ENCODE measurements at places on chromosomes 5 and 9.

GRCh38 chr9:13480693-13481092 is 201.2 kb upstream of the MPDZ start:
- no peak for DNase-seq

DNA sequence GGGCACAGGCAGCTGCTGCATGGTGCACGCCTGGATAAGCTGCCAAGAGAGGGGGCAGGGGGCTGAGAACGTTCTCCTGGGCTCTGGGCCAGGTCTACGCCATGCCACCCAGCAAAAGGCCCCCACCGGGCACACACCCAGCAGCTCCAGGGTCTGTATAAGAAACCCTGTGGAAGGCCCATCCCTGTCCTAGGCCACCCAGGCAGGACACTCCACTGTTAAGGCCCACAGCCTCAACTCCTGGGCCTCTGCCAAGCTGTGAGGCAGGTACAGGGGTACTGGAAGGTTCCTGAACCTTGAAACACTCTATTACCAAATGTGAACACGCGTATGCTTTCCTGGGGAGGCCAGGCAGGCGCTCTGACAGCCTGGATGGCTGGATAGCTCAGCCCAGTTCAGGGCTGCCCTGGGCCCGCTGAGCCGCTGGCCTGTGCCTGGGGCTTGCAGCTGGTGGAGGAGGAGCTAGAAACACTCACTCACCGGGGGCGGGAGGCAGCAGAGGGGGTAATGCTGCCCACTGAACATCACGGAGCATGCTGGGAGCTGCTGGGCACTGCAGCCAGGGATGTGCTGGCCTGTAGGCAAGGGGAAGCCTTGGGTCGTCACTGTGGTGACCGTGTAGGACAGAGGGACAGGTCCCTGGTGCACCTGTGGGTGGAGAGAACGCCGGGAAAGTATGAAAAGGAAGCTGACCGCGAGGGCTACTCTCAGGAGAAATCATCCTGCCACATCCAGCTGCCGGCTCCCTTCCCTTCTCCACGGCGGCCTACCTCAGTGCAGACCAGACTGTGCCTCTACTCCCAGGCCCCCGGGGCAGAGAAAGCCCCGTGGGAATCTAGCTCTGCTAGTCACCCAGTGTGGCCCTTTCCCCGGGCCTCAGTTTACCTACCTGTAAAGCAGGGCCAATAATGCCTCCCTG is 6.0 kb downstream of the RNF44 start:
- no peak for DNase-seq

GRCh38 chr9:128409978-128410377 is 10.7 kb upstream of the CERCAM start:
- DNase-seq, result peak; percentile 34

- DNase-seq, result peak; percentile 86
Measured at GRCh38 chr9:98488571-98489312, 220.0 kb downstream of the GABBR2 start.

- no peak for DNase-seq
Measured at GRCh38 chr5:2992806-2993205, 241.3 kb upstream of the IRX2 start.

DNA sequence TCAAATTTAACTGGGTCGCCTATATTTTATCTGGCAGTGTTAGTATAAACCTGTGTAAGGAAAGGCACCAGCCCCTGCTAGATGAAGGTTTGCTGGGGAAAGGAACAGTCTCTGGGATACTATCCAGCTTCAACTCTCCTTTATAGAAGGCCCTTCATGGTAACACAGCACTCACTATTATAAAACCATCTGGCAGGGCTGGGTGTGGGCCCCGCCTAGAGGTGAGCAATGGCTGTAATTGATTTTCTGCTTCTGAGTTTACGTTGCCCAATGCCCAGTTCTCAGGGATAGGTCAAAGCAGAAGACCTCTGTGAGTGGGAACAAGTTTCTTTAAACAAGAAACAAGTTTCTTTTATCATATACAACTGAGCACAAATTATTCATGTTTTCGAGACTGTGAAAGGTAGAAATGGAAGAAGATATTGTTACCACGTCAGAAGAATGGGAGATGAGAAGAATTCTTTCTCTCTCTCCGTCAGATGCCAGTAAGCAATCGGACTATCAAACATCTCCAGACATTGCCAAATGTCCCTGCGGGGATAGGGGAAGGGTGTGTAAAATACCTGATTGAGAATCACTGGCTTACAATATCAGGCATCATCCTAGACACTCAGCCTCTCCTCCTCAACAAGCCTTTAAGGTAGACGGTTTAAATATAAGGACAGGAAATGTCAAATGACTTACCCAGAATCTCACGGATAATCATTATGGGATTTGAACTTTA is 205.9 kb downstream of the PDZD2 start:
- DNase-seq, result no peak

DNA sequence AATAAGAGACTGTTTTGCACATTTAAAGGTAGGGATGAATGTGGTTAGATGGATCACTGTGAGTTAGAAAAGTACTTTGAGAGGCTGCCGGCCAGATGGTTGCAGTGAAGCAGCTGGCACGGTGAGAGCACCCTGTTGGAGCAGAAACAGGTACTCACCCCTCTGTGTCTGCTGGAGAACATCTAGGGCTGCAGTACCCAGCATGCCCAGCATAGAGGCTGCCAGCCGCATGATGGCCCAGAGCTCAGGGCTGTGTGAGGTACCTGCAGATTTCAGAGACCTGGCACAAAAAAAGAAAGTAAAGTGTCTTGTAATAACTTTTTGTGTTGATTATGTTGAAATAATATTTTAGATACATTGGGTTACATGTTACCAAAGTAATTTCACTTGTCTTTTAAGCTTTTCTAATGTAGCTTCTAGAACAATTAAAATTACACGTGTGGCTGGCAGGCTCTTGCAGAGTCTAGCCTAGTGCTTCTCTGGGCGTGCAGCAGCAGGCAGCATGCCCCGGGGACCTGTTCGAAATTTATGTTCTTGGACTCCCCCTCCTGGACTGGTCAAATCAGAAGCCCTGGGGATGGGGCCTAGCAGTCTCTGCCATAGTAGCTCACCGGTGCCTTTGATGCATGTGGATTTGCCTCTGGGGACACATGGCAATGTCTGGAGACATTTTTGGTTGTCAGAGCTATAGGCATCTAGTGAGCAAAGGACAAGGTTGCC is 11.1 kb downstream of the WDR5 start:
- DNase-seq, result no peak

GRCh38 chr5:150163547-150164059 is 3.0 kb upstream of the CDX1 start:
- no peak for DNase-seq

GRCh38 chr5:55344392-55344992 is 36.7 kb downstream of the MTREX start:
- peak; percentile 84 for DNase-seq

DNA sequence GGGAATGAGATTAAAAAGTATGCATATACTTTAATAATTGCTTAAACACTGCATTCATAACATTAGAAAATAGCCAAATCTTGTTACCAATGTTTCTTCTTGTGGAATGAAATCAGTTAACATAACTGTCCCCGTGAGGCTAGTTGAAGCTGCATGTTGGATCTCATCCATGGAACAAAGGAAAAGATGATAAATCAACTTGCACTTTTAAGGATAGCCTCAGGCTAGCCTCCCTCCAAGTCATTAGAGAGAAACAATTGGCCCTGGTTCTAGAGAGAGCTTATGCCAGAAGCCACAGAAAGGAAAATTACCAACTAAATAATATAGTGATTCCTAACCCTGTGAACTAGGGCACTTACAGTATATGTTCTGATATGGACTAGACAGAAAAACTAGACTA is 66.9 kb downstream of the GRIN3A start:
- no peak for DNase-seq

DNA sequence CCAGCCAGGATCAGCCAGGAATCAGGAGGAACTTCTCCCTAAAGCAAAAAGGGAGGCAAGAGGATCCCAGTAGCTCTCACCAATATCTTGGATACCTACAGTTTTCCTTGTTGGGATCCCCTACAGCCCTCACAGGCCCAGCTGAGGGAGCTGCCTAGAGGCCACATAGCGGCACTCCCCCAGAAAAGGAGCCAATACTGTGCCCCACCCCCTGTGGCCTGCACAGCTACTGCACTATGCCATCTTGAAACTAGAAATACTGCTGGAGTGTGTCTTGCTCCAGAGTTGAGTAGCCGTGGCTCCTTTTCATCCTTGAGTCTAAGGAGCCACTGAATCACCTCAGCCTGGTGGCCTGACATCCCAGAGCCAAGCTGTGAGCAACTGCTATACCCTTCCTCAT is 22.3 kb upstream of the TRPM6 start:
- no peak for DNase-seq

DNA sequence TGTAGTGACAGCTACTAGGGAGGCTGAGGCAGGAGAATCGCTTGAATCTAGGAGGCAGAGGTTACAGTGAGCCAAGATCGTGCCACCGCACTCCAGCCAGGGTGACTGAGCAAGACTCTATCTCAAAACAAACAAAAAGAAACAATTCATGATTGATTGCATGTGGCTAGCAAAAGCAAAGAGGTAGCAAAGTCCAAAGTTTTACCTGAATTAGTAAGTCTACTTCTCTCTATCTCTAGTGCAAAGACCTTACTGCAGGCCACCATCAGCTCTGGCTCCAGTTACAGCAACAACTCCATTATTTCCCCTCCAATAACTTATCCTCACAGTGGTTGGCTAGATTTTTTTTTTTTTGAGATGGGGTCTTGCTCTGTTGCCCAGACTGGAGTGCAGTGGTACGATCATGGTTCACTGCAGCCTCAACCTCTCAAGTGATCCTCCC is 6.2 kb upstream of the SAR1B start:
- DNase-seq, result no peak

- DNase-seq, result no peak
Measured at GRCh38 chr9:129484352-129485000, 136.4 kb downstream of the C9orf50 start.
